ENCODE measurements at places on chromosomes 11 and 22.

DNA sequence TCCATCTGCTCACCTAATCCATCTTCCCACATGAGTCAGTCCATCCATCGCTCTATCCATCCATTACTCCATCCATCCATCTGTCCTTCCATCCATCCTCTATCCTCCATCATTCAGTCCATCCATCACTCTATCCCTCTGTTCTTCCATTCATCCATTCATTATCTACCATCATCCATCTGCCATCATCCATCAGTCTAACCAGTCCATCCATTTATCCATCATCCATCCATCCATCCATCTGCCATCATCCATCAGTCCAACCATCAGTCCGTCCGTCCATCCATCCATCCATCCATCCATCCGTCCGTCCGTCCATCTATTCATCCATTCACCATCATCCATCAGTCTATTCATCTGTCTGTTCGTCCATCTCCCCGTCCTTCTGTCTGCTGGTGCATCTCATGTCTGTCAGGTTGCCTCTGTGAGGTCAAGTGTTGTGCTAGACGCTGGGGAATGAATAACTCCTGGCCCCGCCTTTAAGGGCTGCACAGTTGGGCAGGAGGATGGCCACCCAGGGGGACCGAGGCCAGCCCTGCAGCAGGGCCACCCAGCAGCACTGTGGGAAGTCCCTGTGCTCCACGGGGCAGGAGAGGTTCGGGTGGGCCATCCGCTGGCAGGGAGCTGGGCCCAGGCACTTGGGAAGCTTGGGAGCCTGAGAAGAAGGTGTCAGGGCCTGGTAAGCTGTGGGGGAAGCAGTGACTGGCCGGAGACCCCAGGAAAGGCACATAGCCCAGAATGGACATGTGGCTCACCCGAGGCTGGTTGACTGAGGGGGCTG is 137.1 kb downstream of the CTTN start:
- no peak for DNase-seq

DNA sequence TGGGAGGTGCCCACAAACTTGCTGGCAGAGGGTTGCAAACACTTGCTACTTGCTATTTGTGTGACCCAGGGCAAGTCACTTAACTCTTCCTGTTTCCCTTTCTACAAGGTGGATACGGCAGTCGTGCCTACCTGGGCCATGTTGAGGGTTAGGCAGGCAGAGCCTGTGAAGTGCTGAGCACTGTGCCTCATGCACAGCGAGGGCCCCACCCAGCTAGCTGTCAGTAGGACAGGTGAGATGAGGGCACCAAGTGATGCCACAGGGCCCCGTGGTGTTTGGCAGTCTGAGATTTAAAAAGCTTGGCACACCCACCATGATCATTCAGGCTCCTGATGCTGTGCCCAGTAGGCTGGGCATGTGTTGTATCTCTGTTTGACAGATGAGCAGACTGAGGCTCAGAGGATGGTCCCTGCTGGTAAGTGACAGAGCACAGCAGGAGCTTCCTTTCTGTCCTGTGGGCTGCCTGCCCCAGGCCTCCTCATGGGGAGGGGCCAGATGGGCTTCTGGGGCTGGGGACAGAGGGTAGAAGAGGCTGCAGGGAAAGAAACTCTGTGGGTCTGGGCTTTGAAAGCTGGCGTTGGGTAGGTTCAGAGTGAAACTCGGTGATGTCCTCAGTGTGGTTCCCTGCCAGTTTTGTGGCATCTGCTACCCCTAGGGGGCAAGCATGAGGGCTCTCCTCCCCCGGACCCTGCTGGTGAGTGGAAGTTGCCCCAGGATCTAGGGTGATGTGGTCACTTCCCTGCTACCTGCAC is 59.3 kb downstream of the TSPAN18 start:
- DNase-seq: no peak

DNA sequence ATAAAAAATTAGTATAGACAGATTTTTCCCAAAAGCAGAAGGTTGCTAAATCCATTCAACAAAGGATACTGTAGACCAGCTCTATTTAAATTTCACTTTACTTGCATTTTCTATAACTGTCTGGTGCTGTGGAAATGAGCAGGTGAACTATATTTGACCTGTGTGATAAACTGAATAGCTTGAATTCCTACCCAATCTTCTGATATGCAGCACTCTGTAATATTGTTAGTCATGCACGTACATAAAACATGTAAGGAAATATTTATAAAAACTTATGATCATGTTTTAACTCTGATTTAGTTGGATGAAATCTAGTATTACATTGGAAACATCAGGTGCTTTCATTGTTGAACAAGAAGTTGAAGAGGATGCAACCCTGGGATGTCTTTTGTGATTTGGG is 213.6 kb downstream of the DBX1 start:
- no peak for DNase-seq

DNA sequence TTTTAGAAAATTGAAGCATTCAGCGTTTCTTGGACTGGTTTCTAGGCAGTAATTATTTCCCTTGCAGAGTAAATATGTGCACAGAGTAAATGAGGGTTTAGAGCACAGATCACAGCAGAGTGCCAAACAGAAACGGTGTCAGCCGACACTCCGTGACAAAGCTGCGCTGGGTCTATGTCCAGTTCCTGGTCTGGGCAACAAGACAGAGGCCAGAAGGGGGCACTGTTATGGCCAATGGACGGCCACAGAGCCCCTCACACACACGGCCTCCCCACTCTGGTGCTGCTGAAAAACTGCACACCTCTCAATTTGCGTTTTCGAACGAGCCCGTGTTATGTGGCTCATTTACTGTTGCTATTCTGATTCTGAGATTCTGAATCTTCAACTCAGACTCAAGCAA is 180.7 kb downstream of the MPPED1 start:
- DNase-seq: no peak

GRCh38 chr11:9251311-9251710 is 13.8 kb downstream of the DENND5A start:
- DNase-seq: no peak

Measured in cortex of kidney (tissue), 1 donor.